ENCODE measurements at places on chromosomes 7 and 10.

- no peak for DNase-seq
These were observed 7.6 kb downstream of the SNX8 start for GRCh38 chr7:2306688-2307087.

DNA sequence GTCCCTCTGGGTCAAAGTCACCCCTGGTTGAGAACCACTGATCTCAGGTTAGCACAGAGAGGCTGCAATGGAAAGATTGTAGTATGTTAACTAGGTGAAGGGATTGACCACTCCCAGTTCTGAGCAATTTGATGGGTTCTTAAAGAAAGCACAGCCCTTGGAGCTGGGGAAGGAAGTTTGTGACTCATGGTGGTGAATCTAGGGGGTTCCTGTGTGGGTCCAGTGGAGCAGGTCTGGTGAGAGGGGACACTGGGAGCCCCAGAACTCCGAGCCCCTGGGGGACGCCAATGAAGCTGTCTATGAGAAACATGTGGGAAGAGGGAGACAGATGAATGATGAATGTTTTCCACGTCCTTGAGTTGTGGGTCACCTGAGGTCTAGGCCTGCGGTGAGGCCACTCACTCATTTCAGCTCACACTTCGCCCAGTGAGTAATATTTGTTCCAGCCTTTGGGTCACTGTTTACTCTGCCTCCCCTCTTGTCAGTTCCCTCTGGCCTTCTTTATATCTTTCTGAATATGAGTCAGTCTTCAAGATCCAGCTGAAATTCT is 341.9 kb downstream of the LRMDA start:
- DNase-seq = no peak

DNA sequence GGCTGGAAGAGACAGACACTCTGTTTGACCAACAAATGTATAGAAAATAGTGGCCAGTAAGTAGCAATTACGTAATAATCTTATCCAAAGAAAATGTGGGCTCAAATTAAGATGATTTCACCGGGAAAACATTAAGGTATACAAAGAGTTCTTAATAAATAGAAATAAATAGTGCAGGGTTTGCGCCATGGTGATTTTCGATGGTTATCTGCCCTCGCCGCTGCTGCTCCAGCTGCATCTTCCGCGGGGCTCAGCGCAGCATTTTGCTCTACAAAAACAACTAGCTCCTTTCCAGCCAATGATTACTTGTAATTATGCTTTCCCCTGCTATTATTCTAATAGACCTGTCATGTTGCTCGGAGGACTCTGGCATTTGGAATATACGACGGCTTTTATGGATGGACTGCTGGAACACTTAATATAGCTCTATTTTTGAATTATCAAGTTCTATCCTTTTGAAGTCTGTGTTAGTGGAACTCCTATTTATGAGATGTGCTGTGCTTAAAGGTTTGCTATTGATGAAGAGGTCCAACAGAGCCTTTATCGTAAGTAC is 103.8 kb downstream of the BUB3 start:
- no peak for DNase-seq

DNA sequence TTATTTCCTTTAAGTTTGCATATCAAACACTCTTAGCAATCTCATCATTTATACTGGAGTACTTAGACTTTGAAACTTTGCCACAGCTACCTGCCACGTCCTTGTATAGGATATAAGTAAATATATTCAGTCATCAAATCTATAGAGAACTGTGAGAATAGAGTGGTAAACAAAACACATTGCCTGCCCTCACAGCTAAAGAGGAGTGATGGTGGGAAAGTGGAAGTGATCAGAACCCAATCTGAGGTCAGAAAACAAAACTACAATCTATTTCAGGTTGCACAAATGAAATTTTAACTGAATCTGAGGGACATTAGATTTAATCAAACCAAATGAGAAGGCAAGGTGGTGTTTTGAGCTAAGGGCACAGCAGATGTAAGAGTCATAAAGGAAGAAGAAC is 74.8 kb downstream of the ZEB1 start:
- DNase-seq = no peak

- no peak for DNase-seq
These were observed 19.9 kb downstream of the FAM241B start for GRCh38 chr10:69649786-69650550.

DNA sequence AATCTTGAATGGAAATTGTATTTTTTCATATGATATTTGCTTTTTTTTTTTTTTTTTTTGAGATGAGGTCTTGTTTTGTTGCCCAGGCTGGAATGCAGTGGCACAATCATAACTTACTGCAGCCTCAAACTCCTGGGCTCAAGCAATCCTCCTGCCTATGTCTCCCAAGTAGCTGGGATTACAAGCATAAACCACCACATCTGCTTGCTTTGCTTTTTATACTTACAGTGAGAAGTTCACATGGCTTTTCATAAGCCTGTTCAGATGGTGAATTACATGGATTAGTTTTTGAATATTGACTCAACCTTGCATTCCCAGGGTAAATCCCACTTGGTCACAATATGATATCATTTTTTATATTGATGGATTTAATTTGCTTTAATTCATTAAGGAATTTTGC is 22.0 kb downstream of the LRRD1 start:
- no peak for DNase-seq

DNA sequence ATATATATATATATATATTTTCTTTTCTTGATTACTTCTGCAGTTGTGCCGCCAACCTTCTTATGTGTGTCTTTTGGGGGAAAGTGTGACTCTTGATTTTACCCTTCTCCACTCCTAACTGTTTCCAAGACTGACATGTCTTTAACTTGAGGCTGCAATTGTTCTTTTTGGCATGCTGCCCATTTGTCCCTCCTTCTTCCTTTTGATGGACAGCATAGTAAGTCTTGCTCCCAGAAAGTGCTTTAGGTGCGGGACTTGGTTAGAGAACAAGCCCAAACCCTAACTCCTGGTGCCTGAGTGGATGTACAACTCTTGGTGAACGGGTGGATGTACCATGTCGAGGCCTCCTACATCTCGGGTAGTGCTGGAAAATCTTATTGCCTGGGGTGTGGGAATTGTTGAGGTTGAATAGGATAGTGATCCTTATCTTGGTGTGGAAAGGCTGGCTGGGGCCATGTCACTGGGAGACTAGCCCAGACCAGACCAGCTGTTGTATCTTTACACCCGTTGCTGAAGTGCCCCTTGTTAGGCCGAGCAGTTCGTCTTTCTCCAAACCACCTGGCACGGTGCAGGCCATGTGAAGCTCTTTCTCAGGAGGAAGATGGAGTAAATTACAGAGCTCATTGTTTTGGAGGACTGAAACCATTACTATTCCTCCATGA is 16.3 kb downstream of the TCF7L2 start:
- no peak for DNase-seq

- no peak for DNase-seq
These were observed 407.9 kb upstream of the NPVF start for GRCh38 chr7:25636168-25636567.

DNA sequence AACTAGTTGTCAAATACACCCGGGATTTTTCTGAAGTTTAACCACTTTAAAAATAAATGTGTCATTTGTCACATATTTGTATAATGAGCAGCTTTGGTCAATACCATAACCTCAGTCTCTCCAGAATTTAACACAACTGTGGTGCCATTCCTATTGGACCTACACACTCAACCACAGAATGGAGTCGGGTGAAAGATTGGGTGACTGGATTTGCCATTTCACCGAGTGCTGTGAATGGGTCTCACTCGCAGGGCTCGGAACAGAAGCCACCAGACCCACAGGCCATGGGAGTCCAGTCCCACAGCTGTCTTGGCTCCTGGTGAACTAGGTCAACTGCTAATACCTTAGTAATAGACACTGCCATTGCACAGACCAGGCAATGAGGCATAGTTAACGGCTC is 298.4 kb downstream of the CCDC3 start:
- DNase-seq = no peak

DNA sequence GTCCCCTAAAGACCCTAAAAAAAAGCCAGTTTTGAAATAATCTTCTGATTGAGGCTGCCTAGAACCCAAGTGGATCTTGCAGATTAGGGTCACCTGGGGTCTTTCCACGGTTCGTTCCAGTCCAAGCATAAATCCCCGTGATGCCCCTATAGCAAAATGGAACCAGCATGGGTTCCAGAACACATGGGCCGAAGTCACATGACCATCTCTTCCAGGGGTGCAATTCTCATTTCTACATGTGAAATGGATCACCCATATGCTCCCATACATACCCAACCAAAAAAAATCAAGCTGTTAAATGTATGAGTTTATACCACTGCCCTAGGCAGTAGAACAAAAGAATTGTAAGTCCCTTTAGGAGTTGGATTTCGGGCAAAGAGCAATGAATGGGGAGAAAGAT is 245.4 kb downstream of the SKIDA1 start:
- DNase-seq = no peak

Measured in suppressor macrophage (primary cell).